ENCODE measurements at places on chromosomes 11 and 22.

- DNase-seq = no peak
These were observed 159.9 kb downstream of the FBXO7 start for GRCh38 chr22:32634421-32634981.

GRCh38 chr11:64094463-64095260 lies 58.9 kb downstream of the FLRT1 start:
- no peak for DNase-seq

GRCh38 chr11:8917157-8917825 lies 6.3 kb downstream of the AKIP1 start:
- no peak for DNase-seq

DNA sequence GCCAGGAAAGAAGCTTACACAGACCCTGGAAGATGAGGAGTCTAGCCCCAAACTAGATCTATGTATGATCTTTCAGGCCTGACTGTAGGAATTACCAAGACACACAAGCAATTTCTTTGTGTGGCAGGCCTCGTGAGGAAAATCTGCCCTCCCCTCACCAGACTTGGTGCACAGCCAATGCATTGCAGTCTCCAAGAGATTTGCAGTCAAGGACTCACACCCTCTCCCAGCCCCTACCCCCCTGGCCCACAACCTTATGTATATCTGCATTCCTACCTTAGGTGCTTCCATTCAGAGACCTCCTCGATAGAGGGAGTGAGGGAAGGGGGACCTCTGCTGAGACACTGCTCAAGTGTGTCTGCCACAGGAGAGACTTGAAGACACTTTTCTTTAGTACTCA lies 9.8 kb downstream of the OR8B12 start:
- DNase-seq = no peak

DNA sequence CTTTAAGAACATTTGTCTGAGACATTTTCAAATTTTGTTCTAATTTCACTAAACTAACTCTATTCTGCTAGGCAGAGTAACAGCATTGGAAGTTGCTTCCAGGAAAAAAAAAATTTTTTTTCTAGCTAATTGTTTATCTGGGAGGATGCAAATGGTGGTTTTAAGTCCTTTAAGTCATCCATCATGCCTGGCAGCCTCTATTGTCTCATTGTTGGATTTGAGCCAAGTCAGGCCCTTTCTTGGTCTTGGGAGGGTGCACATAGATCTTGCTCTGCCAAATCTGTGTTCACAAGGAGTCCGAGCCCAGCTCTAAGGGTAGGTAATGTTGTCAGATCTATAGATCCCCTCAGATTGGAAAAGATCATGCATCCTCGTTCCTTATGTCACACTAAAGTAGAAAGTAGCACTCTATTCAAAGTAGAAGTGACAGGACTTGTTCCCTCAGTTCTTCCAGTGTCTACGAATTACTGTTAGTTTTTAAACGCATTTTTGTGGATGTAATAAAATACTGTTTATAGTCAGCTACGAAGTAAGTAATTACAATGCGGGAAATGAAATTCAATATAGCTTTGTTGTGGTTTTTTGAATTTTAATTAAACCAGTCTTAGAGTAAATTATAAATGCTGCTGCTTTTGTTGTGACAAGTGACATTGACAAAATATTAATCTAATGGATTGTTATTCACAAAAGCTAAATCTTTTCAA lies 166.0 kb upstream of the RASSF10 start:
- DNase-seq = no peak

GRCh38 chr11:66617155-66617834 lies 865 bp downstream of the RBM14 start:
- DNase-seq = peak; percentile 16

GRCh38 chr11:93603225-93604007 lies 58.1 kb upstream of the CEP295 start:
- DNase-seq = no peak

GRCh38 chr11:32511926-32512325 lies 71.7 kb upstream of the EIF3M start:
- DNase-seq = no peak

- no peak for DNase-seq
These were observed 9.2 kb downstream of the KCNC1 start for GRCh38 chr11:17743808-17744119.

DNA sequence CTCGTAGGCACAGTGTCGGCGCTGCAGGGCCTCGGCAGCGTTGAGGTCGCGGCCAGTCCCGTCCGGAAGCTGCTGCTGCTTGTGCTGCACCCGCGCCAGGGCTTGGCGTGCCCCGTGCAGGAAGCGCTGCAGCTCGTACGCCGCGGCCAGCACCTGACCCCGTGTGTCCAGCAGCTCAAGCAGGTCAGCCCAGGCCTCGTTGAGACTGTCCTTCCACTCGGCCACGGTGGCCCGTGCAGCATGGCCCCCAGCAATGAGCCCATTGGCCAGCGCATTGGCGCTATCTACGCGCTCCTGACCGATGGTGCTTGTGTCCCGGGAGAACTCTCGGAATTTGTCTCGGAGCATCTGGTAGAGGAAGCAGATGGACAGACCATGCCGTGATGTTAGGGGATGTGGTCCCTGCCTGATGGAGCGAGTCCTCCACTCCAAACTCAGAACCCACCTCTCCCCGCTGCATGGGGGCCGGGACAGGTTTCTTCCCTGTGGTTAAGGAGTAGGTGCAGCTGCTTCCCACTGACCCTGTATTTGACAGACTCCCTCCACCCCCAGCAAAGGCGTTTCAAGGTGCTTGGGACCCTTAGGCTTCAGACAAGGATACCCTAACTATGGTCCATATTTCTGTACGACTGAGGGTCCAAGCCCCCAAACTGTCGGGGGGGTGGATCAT lies 13.8 kb upstream of the RBM4B start:
- DNase-seq = no peak
